ENCODE measurements at places on chromosomes 7 and 10.

- no peak for DNase-seq
These were observed 17.5 kb upstream of the BAG3 start for GRCh38 chr10:119633538-119634218.

GRCh38 chr10:72757732-72758131 is 65.8 kb downstream of the MCU start:
- no peak for DNase-seq

DNA sequence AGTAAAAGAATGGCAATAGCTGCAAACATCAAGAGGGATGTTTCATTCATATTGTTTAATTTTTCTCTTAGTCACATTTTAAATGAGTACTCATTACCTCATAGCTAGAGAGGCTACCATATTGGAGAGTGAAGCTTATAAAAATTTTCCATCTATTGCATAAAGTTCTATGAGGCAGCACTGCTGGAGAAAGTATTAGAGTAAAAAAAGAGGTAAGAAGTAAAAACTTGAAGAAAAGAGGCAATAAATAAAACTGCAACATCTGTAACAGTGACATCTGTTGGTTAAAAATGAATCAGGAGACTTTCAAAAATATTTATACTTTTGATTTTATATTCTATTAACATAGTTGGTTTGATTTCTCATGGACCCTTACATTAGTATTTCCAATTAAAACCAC is 284.5 kb upstream of the SEMA3D start:
- no peak for DNase-seq

GRCh38 chr10:71136036-71136721 is 76.2 kb upstream of the UNC5B start:
- no peak for DNase-seq

DNA sequence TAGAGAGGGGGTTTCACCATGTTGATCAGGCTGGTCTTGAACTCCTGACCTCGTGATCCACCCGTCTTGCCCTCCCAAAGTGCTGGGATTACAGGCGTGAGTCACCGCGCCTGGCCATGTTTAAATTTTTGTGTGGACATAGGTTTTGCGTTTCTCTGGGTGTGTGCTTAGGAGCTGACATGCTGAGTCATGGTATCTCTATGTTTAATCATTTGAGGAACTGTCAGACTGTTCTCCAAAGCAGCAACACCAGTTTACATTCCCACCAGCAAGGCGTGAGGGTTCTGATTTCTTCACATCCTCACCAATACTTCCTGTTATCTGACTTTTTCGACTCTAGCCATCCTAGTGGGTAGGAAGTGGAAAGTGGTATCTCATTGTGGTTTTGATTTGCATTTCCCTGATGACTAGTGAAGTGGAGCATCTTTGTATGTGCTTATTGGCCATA is 153.7 kb downstream of the DNAJB6 start:
- DNase-seq, result no peak

- no peak for DNase-seq
These were observed 82.9 kb upstream of the AFAP1L2 start for GRCh38 chr10:114486938-114487814.

- no peak for DNase-seq
These were observed 51.5 kb upstream of the DPYSL4 start for GRCh38 chr10:132135053-132135872.

DNA sequence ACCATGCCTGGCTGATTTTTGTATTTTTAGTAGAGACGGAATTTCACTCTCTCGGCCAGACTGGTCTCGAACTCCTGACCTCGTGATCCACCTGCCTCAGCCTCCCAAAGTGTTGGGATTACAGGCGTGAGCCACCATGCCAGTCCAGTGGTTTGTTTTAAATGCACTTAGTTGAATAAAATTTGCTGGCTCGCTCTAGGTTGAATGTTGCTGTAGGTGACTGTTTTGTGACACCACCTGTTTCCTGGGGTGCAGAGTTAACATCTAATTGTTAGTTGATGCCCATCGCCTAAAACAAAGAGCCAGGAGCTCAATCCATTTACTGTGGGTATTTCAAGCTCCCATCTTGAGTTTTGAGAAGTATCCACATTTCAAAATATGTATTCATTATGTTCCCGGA is 31.2 kb downstream of the MGAM2 start:
- DNase-seq, result no peak

DNA sequence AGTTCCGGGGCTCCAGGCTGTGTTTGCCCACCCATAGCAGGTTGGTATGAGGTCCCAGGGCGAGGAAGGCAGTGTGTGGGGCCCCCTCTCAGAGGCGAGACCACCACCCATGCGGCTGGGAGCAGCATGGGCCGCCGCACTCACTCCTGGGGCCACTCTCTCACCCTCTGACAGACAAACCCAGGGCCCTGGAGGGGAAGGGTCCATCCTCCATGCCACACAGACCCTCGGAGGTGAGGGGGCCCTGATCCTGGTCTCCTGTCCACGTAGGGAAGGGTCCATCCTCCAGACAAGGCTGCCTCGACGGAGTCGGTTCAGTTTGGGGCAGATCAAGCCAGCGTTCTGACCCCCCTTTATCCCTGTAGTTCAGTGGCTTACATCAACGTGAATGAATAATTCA is 230.8 kb downstream of the ELFN1 start:
- DNase-seq, result no peak

- DNase-seq, result no peak
These were observed 2.1 kb downstream of the CAMK2G start for GRCh38 chr10:73872190-73872710.

GRCh38 chr10:125611756-125612155 is 71.2 kb downstream of the TEX36 start:
- DNase-seq, result no peak

DNA sequence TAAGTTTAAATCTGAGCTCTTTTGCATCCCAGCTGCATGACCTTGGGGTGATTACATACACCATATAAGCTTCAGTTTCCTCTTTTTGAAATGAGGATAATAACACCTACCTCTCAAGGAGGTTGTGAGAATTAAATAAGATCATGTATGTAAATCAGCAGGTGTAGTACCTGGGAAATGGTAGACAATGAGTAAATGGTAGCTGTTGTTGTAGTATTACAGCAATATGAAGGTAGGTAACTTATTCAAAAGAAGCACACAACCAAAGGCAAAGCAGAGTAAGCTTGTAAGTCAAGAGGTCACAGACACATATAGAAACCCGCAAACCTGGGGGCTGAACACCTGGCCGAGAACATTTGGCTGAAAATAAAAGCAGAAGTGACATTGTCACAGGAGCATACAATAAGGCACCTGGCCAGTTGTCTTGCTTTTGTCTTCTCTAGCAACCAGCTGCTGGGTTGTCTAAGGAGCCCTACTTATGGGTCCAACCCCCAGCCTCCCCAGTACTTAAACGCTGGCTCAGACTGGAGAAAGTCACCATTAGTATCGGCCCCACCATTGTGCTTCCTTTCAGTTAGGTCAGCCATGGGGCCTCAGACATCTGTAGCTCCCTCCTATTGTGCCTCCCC is 203.6 kb upstream of the MKLN1 start:
- DNase-seq, result no peak

DNA sequence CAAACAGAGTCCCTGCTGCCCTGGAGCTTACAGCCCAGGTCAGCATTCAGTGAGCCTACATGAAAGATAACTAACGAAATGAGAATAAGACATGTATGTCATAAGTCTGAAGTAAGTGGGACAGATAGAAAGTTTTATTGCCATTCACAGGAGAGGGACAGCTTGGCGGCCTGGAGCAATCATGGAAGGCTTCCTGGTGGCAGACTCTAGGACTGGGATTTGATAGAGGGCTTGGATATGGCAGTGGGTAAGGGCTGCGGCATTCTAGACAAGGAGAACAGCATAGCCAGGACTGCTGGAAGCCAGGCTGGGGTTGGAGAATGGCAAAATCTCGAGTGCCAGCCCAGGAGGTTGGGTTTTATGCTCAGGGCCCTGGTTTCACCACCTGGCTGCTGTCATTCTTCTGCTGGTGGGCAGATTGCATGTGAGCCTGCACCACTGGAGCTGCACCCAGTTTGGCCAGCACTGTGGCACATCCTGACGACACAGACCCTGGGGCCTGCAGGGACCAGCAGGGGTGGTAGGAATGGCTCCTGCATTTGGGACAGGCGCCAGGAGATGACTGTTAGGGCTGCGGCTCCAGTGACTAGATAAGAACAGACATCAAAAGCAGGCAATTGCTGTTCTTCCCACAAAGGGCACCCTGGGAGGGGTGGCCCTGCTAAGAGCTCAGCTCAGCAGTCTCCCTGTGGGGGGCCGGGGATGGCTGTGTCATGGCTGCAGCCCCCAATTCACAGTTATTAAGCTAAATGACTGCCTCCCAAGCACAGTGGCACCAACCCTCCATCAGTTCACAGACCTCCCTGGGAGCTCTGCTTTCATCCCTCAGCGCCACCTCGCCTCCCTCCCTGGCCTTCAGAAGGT is 161.1 kb downstream of the RPS24 start:
- no peak for DNase-seq

DNA sequence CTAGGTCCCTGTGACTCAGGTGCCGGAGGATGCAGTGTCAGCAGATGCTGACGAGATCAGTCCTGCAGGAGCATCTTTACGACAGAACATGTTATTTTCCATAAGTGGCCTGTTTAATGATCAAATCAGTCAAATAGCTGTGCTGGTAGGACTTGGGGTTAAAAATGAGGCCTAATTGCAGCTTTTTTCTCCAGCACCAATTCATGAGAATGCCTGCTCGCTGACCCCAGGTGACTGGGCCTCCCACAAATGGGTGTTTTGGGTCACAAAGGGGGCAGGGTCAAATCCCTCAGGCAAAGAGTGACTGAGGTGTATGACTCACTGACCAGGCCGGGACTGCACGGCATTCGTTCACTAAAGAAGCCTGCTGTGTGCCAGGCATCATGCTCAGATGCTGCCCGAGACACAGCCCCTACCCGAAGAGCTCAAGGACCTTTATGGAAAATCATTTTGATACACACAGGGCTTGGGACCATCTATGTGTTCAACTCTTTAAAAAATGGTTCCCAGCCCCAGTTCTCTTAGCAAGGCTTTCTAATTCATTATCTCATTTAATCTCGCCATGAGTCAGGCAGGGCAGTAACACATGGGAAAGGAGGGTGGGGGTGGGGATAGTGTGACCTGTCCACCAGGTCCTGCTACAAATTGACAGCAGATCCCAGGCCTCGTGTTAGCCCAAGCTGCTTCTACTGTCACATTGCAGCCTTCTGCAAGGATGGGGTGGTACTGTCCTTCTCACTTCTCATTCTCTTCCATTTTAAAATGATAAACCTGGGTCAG is 21.1 kb downstream of the ZNF775 start:
- no peak for DNase-seq

- no peak for DNase-seq
These were observed 48.4 kb upstream of the ARHGAP21 start for GRCh38 chr10:24771943-24772694.

- no peak for DNase-seq
These were observed 252.6 kb downstream of the DOCK4 start for GRCh38 chr7:111953611-111954010.

DNA sequence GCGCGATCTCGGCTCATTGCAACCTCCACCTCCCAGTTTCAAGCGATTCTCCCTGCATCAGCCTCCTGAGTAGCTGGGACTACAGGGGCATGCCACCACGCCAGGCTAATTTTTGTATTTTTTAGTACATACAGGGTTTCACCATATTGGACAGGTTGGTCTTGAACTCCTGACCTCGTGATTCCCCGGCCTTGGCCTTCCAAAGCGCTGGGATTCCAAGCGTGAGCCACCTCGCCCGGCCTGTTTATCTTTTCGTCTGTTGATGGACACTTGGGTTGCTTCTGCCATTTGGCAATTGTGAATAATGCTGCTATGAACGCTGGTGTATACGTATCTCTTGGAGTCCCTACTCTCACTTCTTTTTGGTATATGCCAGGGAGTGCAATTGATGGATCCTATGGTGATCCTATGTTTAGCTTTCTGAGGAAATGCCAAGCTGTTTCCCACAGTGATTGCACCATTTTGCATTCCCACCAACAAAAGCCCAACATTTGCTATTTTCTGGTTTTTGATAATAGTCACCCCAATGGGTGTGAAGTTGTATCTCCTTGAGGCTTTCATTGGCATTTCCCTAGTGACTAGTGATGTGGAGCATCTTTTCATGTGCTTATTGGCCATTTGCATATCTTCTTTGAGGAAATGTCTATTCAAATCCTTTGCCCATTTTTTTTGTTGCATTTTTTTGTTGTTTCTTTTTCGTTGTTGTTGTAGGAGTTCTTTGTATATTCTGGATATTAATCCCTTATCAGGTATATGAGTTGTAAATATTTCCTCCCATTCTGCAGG is 3.5 kb downstream of the ANTXRL start:
- DNase-seq, result no peak

- DNase-seq, result no peak
These were observed 129.4 kb downstream of the BMPER start for GRCh38 chr7:34034728-34035127.

- no peak for DNase-seq
These were observed 336.8 kb downstream of the BBS9 start for GRCh38 chr7:33466203-33466602.

DNA sequence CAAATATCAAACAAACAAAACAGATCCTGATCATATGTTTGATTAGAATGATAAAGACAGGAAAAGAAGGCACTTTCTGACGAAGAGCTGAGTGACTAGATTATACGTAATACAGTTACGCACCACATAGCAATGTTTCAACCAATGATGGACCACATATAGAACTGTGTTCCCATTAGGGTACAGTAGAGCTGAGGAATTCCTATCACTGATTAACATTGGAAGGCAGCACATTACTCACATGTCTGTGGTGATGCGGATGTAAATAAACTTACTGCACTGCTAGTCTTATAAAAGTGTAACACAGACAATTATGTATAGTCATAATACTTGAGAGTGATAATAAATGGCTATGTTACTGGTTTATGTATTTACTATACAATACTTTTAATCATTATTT is 98.3 kb downstream of the PTN start:
- DNase-seq, result no peak

DNA sequence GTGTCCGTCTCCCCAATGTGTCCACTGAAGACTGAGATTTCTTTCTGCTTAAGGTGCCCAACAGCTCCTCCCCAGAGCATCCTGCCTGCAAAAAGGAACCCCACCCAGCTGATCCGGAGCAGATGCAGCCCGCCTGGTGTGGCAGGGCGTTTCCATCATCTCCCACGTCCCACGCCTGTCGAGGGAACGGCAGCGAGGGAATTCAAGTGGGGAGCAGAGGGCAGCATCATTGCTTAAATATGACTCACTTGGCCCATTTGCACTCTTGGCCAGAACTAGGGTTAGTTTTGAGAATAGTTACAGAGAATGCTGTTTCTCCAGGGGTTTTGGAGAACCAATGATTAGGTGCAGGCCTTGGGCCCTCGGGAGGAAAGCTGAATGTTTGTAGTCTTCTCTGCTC is 20.8 kb downstream of the VWA2 start:
- DNase-seq, result no peak

All from left renal pelvis (tissue), 4 donors.